ENCODE measurements at places on chromosomes 4 and X. TPM values are rescaled to one million over a fixed set of nuclear protein-coding genes. Genes with fewer than 3 reads are reported as not detected.
A peak's percentile ranks its signal among the peaks of the same experiment; 100 is the strongest.

The EXOC1L gene
- not detected for total RNA-seq

The AMTN gene
- not detected for total RNA-seq

The VCX2 gene
- not detected for total RNA-seq

The ARX gene
- 0.31 TPM for total RNA-seq

The SLC9A7 gene
- 16.1 TPM for total RNA-seq

The SPINK2 gene
- 1.0 TPM for total RNA-seq

The ZMAT1 gene
- 20.0 TPM for total RNA-seq

The NKX1-1 gene
- not detected for total RNA-seq

The INTU gene
- total RNA-seq: 8.3 TPM

GRCh38 chr4:88163336-88163735 lies 4.9 kb upstream of the ABCG2 start:
- no peak for DNase-seq

DNA sequence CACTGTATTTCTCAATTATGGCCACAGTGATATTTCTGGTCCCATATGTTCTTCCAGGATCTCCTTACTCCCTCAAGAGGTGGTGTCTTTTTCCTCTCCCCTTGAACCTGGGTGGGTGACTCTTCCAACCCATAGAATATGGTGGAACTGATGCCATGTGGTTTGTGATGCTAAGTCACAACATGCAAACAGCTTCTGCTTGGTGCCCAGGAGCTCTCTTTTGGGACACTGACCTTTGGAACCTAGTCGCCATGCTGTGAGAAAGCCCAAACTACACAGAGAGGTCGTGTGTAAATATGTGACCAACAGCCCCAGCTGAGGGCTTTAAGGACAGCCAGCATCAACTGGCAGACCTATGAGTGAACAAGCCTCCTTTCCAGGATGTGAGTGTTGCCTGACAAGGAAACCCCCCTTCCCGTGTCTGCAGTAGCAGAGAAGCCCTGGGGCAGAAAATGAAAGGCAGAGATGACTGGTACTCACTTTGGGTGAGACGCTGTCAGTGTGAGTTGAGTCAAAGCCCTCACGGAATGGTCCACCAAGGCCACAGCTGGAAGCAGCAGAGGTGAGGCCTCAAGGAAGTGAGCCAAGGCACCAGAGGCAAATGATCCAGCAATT lies 223.4 kb downstream of the BCOR start:
- DNase-seq: no peak

DNA sequence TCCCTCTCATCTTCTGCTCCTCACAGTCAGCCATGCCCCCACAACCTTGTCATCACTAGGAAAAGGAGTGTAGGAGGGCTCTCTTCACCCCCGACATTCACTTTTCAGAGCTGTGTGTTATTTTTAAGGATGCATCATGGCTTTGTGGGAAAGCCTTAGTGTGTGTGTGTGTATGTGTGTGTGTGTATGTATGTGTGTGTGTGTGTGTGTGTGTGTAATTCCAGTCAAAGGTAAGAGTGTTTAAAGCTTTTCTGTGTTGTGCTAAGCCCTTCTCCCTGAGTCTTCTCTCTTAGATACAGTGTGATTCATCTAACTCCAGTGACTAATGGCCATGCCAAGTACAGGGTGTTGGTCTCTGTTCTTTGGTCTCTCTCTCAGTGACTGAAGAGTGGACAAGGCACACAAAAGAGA lies 76.6 kb downstream of the CHIC2 start:
- no peak for DNase-seq

- DNase-seq: no peak
Measured at GRCh38 chr4:63528256-63528991, 880.8 kb downstream of the TECRL start.

GRCh38 chr4:70681704-70682103 lies 6.6 kb upstream of the UTP3 start:
- DNase-seq: no peak

DNA sequence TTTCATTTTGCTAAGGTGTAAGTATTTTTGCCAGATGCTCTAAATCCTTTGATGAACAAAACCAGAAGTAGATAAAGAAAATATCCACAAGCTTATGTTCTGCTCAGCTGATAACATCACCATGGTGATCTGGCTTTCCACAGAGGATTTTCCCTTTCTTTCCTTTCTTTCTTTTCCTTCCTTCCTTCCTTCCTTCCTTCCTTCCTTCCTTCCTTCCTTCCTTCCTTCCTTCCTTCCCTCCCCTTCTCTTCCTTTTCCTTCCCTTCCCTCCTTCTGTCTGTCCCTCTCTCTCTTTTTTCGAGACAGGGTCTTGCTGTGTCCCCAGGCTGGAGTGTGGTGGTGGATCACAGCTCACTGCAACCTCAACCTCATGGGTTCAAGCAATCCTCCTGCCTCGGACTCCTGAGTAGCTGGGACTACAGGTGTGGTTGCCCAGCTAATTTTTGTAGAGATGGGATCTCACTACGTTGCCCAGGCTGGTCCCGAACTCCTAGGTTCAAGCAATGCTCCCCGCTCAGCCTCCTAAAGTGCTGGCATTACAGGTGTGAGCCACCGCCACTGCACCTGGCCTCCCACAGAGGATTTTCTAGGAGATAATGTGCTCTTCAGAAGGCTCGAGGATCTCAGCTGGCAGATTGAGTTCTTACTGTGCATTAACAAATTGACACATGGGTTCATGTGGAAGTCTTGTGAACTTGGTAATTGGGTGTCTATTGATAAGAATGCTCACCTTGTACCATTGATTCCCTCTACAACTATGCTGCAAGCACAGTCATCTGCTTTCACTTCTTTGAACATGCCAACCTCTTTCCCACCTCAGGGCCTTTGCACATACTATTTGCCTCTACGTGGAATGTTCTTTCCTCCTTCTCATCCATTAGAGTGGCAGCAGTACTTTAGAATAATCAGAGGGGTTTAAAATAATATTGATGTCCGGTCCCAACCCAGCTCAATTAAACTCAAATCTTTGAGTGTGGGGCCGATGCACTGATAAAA lies 1.4 kb upstream of the RHOH start:
- no peak for DNase-seq

DNA sequence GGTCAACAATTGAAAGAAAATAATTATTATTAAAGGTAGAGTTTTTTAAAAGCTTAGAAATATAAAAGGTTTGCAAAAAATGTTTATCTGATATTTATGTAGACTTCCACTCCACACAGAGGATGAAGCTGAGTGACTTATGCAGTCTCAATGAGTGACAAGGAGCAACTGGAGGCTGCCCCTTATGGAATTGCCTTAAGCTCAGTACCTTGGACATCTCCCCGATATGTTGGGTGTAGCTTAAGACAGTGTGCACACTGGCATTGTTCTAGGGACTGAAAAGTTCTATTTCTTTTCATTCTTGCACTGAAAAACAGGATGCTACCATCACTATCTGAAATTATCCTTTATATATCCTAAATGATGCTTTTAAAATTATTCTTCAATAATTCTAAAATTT lies 292.1 kb downstream of the PRDM5 start:
- no peak for DNase-seq

- DNase-seq: no peak
Measured at GRCh38 chr4:48509543-48509942, 19.5 kb downstream of the ZAR1 start.

GRCh38 chrX:65985922-65986588 lies 53.8 kb downstream of the VSIG4 start:
- DNase-seq: peak; percentile 66

DNA sequence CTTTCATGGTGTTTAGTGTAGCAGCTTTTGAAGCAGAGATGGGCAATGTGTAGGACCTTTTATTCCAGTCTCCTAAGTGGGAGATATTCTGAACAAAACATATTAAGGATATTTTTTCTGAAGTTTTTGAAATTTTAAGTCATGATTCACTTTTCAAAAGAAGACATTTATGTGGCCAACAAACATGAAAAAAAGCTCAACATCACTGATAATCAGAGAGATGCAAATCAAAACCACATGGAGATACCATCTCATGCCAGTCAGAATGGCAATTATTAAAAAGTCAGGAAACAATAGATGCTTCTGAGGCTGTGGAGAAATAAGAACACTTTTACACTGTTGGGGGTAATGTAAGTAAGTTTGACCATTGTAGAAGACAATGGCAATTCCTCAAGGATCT lies 76.0 kb downstream of the FAT4 start:
- DNase-seq: no peak

DNA sequence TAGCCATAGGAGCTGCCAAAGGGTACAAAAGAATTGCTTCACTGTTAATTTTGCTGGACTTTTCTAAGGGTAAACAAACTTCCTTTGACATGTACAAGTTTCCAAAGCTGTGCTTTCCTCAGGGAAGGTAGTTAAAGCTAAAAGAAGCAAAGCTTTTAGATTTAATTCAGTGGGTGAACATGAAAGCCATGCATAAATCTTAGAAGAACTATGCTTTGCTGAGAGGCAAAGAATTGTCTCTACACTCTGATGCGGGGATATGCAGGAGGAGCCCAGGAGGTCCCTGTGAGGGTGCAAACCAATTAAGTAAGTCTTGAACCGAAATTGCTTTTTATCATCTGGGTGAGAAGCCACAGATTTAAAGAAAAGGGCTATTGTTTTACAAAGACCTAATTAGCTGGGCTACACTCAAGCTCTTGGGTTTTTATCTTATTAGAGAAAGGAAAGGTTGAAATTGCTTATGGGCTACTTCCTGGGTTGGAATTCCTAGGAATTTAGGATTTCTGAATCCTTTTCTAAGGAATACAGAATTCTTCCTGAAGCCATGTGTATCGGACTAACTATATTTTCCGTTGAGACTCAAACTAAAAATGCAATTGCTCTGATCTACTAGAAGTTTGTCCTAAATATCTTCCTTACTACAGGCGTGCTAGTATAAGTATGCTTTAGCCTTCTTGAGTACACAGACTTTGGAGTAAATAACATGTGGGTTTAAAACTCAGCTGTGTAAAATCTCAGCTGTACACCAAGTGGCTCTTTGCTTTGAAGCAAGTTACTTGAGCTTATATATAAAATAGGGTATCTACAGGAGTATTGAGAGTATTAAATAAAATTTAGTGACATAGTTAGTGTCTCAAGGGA lies 188.4 kb upstream of the ANK2 start:
- no peak for DNase-seq

GRCh38 chr4:14110407-14110806 lies 482.9 kb upstream of the BOD1L1 start:
- no peak for DNase-seq
